ENCODE measurements at places on chromosomes 1 and 21.

DNA sequence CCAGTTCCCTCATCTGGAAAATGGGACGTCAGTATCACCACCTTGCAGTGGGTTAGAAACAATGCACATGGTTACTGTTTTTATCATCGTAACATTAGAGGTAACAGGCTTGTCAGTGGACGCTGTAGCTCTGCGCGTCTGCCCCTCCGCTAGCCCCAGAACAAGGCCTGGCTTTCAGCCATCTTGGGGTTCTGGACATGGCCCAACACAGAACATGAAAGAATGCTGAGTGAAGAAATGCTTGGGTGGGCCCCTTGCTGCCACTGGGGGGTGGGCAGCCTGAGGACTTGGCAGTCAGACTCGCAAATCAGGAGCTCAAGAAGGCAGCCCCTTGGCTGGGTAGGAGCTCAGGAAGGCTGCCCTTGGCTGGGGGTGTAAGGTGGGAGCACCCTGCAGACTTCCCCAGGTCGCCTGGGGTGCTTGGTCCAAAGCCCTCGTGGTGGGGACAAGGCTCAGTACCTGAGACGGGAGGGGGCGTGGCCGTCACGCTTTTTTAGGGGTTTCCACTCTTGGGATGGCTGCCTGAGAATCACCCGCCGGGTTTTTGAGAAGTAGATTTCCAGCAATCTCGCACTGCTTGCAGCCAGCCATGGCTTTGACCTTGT, 51.7 kb downstream of the SLC37A1 start:
- DNase-seq: no peak

DNA sequence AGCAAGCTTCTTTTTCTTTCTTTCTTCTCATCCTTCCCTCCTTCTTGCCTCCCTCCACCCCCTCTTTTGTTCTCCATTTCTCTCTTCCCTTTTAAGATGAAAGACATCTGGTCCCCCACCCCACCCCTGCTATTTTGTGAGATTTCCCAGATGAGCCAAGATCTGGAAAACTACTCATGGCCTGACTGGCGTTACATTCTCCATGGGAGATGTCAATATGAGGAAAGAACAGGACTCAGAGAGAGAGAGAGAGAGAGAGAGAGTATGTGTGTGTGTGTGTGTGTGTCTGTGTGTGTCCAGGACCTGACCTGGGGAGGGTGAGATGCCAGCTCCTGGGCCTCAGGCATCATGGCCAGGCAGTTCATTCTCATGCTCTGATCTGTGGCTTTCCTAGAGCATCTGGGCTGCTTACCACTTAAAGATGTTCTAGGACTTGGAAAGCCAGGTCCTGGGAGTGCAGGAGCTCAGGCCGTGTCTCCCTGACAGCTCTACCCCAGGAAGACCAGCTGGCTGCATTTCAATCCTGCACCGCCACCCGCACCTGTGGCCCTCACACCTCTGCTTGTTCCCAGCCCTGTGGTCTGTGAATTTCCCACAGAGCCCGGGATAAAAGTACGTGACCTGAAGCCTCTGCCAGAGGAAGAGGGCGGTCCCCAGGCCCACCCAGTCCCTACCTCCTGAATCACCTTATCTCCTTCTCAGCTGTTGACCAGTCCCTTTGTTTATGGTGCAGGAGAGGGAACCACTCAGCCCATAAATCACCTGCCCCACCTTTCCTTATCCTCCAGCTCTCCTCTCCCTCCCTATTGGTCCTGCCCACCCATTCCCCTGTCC, 3.2 kb upstream of the BEST4 start:
- DNase-seq: no peak

DNA sequence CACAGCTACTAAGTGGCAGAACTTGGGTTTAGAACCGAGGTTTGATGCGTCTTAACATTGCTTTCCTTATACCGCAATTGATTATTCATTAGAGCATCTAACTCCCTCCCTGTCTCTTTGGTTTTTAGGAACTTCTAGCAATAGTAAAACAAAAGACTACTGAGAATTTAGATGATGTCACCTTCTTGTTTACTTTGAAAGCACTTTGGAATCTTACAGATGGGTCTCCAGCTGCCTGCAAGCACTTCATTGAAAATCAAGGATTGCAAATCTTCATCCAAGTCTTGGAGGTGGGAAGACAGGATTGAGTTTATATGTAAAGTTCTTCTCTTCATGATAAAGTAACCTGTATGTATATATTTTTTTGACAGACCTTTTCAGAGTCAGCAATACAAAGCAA, 35.0 kb downstream of the ZYG11A start:
- no peak for DNase-seq

DNA sequence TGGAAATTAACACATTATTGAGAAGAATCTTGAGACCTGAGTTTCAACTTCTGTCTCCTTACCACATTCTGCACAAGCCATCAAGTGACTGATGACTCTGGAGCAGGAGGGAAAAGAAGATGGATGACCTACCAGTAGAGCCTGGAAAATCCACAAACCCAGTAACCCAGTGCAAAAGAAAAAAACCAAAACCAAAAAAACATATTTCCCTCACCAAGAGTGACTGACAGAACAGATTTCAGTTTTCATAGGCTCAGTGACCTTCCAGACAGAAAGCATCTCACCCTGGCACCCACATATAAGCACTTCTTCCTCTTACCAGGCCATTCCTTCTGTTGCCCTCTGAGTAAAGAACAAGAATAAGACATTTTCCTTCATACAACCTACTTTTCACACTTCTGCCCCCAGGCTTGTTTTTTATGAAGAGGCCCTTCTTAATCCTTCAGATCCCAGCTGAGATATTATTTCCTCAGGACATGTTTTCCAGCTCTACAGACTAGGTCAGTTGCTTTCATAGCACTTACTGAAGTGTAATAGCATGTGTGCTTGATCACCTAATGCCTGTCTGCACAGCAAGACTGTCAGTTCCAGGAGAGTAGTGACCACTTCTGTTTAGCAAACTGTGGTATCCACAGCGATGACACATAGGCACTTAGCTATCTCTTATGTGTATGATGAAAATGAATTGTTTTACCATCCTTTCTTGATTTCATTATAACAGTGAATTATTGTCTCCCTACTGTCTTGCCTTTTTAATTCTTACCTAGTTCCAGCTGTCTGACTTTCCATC, 4.0 kb downstream of the TSACC start:
- no peak for DNase-seq

GRCh38 chr1:229578168-229579058, 19.9 kb upstream of the ABCB10 start:
- no peak for DNase-seq

- no peak for DNase-seq
Measured at GRCh38 chr1:201307231-201307630, 23.9 kb downstream of the PKP1 start.

GRCh38 chr1:86914998-86915736, 732 bp downstream of the HS2ST1 start:
- peak; percentile 69 for DNase-seq

DNA sequence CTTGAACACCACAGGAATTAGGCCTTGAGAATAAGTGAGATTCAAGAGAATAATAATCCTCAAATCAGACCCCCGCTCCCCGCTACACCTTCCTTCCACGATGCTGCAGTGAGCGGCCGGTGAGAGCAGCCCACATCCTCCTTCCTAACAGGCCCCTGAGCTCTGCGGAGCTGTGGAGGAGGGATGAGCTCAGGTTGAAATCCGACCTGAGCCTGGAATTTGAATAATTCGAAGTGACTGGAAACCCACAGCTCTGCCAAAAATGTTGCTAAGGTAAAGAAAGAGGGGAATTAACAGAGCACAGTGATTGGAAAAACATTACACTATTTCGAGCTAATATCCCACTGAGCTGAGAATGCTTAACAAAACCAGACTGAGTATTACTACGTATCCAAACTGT, 90.0 kb downstream of the URB2 start:
- no peak for DNase-seq

DNA sequence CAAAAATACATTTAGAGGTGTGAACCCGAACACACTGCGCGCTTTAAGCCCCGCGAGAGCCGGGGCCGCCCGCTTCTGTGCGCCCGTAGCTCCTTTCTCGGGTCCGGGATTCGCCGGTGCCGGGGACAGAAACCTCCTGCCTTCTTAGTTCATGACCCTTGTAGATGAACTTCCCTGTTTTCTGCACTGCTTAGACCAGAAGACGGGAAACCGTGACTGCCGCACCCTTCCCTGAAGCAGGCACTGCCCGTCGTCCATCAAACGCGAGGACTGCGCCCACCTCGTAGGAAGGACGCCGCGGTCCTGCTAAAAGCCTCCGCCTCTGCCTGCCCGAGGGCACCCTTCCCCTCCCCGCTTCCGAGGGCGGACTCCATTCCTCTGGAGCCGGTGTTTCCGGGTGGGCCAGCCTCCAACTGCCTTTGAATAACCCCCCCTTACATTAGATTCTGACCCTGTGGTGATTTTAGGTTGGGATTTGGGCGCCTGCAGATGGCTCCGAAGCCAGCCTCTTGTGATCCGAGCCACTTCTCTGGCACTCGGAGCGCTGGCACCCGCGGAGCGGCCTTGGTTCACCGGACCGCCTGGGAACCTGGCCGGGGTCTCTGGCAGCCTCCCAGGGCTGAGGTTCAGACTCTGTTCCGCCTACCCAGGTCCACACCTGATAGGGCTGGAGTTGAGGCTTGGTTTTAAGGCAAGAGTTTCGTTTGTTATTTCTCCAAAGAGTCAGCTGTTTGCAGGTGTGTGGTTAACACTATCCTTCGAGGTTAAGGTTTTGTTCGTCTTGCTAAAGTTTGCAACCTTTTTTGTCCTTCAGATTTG, 1.2 kb upstream of the PTTG1IP start:
- peak; percentile 26 for DNase-seq

DNA sequence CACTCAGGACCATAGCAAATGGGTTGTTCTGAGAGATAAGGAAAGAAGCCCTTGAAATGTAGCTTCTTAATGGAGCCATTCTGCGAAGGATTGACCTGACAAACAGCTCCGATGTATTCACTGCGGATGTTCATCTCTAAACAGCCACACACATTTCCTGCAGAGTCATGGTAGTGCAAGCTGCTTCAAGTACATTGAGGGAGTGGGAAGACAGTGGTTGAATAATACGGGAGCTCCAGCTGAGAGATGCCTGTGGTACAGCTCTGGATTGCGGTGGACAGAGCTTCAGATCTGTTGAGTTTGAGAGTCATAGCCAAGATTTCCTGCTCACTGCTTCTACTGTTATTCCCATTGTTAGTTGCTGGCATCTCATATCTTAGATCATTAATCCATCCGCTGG, 86.6 kb downstream of the ZBTB18 start:
- no peak for DNase-seq

GRCh38 chr1:224092601-224093000, 21.3 kb upstream of the FBXO28 start:
- no peak for DNase-seq

GRCh38 chr1:9195651-9196050, 38.9 kb upstream of the H6PD start:
- no peak for DNase-seq

DNA sequence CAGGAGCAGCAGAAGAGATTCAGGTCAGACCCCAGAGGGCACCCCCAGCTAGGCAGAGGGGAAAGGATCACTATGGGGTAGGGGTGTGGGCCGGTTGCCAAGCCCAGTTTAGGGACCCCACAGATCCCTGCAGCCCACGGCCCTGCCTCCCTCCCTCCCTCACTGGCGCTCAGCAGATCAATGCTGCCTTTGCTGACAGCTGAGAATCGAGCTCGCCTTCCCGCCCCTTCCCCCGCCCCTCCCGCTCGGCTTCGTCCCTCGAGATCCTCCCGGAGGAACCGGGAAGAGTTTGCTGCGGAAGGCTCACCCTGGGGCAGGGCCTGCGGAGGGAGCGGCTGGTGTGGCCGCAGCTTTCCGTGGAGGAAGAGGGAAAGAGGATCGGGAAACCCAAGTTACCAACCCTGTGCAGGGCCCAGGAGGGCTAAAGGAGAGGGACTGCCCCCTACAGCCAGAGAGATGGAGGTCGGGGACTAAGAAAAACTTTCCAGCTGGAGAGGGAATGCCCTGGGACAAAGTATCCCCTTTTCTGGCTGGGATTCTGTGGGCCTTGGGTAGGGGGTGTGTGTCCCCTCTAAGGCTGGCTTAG, 1.1 kb upstream of the KCNQ4 start:
- no peak for DNase-seq

- peak; percentile 91 for DNase-seq
Measured at GRCh38 chr1:61453111-61453961, 271.6 kb downstream of the TM2D1 start.

DNA sequence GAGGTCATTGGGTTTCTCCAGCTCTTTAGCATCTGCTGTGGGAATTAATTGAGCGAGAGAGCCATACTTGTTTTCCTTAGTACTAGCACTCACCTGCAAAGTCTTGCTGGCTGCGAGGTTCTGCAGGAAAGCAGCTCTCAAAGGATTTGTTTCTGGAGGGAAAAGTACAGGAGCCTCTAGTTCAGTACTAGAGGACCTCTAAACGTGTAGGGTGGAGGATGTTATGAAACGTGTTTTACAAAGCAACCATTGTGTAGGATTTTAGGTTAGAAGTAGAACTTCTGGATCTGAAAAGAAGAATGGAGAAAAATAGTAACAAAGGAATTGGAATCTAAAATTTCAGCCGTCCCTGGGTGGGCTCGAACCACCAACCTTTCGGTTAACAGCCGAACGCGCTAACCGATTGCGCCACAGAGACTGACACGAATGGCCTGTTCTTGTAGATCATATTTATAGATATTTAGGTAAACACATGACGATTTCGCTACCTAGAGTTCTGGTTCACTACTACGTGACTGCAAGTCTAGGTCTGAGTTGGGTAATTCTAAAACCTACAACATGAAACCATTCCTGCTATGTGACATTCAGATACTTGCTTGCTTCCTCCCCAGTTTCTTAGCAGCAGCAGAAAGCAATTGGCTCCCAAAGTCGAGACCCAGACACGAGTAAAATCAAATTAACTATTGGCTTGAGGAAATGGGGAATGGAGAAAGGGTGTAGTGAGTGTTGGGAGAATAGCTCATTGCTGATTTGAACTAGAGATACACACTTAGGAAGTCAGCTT, 60.2 kb upstream of the CFAP126 start:
- no peak for DNase-seq

GRCh38 chr1:166080277-166080966, 86.4 kb downstream of the FAM78B start:
- DNase-seq: no peak

DNA sequence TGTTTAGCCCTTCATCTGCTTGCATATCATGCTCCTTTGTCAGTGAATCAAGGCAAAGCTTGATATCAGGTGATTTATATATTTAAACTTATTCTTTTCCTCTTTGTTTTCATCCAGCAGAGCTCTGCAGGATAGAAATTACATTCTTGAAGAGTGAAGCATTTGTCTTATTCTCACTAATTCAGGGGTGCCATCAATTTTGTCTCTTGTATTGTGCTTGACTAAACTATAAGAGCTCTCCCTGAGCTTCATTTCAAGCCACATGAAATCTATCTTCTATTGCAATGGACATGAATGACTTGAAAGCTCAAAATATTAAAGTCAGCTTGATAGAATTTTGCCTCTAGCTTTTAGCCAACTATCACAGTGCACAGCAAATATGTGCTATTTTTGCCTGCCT, 236.7 kb upstream of the KCTD3 start:
- no peak for DNase-seq

DNA sequence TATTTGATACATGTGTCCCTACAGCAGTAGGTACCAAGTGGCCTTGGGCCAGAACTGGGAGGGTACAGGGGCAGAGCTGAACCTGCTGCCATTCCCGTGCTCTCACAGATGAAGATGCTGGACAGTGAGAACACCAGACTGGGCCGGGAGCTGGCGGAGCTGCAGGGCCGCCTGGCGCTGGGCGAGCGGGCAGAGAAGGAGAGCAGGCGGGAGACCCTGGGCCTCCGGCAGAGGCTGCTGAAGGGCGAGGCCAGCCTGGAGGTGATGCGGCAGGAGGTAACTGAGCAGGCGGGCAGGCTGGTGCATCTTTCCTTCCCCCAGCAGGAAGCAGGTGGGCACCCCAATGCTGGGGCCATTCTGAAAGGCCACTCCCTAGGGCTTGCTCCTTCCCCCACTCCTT, 21.9 kb downstream of the MFAP2 start:
- DNase-seq: no peak

Measured in hippocampal formation (tissue), 2 donors.